ENCODE measurements at places on chromosomes 16 and 17.

DNA sequence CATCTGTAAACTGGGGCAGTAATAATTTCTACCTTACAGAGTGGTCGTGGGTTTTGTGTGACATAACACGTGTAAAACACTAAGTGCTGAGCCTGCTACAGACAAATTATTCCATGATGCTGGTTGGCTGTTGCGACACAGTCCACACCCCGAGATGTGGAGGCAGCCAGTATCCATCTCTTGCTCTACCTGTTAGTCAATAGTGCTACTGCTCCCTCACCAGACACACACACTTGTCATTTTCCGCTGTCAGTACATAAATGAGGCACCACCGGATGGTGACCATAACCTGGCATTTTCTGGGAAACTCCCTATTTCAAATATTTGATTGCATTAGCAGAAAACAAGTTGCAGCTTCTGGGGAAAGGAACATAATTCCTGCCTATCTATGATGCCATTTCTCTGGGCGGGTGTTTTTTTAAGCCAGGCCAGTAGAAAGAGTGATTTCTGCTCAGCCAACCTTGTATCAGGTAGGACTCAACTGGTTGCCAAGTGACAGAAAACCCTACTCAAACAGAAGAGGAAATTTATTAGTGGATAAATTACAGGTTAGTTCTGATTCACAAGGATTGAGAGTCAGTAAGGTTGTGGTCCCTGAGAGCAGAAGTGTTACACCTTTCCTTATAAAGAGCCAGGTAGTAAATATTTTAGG is 24.1 kb downstream of the DNAJA2 start:
- no peak for DNase-seq

GRCh38 chr16:55559933-55560516 is 6.5 kb upstream of the CAPNS2 start:
- no peak for DNase-seq

- peak; percentile 80 for DNase-seq
These were observed 749 bp downstream of the GRIN2A start for GRCh38 chr16:10181196-10182162.

DNA sequence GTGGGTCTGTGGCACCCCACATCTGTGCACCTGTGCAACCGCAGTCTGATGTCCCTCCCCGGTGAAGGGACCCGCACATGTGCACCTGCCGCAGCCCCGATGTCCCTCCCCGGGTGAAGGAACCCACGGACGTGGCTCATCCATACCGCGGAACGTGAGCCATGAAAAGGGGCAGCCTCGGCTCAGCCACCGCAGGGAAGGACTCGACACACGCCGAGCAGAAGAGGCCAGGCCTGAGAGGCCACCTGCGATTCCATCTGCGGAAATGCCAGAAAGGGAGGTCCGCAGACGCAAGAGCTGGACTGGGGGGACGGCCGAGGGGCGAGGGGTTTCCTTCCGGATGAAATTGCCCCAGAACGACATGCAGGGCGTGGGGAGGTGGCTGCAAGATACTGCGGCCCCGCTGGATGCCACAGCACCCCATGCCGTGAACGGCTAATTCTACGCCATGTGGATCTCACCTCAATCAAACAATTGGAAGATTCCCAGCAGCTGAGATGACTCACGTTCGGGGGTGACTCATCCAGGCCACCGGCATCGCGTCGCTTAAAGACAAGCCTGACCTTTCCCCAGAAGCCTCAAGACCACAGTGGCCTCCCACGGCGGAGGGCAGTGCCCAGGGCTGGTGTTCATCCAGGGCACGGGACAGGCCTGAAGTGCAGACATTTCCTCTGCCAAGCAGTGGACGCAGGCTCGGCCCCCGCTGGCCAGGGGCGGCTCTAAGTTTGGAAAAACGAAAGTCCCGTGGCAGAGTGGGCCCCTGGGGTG is 21.0 kb downstream of the SOX8 start:
- no peak for DNase-seq

GRCh38 chr17:1484676-1485422 is 7.6 kb downstream of the MYO1C start:
- peak; percentile 52 for DNase-seq

GRCh38 chr17:30975042-30975820 is 4.4 kb downstream of the RNF135 start:
- no peak for DNase-seq

DNA sequence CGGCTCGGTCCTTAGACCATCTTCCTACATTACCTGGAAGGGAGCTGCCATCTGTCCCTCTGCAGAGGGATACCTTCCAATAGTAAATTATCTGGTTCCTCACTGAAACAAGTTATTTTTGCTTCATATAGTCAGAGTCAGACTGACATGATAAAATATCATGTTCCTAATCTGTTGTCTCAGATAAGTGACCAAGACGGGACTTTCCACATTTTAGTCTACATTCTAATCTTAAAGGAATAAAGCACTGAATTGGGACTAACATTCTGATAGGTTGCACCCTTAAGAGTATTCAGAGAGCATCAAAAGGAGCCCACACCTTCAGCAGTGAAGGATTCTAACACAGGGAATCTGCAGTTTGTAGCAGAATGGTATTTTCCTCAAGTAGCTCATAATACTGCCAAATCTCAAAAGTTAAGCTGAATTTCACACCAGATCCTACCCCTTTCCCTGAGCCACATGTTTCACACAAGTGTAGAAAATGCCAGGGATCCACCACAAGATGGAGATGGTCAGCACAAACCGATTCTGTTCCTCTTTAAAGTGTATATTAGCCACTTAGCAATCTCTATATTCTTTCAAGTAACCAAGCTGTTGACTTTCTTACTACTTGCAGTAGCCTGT is 13.4 kb downstream of the GINS2 start:
- no peak for DNase-seq

DNA sequence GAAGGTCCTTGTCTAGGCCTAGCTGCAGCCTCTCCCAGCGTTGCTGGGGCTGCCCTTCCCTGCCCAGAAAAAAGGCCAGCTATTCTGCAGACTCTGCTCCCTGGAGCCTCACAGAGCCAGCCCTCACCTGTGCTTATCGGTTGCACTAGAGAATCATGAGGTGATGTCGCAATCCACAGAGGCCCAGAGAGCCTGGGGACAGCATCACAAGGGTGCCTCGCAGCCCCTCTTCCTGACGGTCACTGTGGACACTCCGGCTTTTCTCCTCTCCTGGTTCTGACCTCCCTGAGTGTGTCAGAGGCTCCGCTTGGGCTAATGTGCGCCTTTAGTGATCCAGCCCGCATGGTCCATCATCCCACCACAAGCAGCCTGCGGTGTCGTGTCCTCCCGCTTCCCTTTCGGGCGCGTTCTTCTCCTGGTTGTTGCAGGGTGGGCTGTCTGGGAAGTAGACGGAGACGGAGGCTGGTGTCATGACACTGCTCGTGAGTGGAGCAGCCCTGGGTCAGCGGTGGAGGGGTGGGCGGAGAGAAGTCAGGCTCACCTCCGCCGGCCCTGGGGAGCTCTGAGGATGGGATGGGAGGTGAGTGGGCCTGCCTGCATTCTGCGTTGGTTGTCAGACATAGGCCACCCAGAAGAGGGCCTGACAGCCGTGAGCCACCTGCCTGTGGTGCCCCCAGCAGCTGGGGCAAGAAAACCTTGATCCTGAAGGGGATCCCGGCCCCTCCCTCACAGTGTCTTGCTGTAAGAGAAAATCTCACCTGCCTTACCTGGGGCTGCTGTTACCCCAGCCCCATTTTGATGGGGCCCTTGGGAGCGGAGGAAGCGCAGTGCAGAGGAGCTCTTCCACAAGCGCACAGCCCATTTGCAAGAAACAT is 165.9 kb upstream of the CHMP6 start:
- DNase-seq: no peak

- DNase-seq: no peak
These were observed 41.6 kb upstream of the ASIC2 start for GRCh38 chr17:33334703-33335102.

DNA sequence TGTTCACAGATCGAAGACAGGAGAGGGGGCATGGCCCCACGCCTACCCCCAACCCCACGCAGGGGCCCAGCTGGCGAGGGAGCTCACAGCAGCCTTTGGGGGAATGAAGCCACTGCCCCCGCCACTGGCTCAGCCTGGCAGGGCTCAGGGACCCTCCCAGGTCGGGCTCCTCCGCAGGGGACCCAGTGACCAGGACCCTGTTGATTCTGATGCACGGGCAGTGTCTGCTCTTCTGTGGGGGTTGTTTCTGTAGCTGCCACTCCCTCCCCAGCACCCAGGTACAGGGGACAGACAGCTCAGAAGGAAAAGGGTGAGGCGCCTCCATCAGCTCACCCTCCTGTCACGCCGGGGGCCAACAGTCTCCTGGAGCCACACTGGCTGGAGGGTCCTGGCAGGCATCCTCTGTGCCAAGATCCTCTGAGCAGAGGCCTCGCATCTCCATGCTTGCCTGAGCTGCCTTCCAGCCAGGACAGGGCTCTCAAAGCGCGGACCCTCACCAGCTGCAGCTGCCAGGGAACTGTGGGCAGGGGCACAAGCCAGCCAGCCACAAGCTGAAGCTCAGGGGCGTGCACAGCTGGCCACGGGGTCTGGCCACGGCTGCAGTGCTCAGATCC is 49.1 kb downstream of the ZNF778 start:
- DNase-seq: no peak

GRCh38 chr17:73638556-73638955 is 5.7 kb downstream of the SDK2 start:
- no peak for DNase-seq

GRCh38 chr17:65064452-65065019 is 8.0 kb upstream of the GNA13 start:
- no peak for DNase-seq

DNA sequence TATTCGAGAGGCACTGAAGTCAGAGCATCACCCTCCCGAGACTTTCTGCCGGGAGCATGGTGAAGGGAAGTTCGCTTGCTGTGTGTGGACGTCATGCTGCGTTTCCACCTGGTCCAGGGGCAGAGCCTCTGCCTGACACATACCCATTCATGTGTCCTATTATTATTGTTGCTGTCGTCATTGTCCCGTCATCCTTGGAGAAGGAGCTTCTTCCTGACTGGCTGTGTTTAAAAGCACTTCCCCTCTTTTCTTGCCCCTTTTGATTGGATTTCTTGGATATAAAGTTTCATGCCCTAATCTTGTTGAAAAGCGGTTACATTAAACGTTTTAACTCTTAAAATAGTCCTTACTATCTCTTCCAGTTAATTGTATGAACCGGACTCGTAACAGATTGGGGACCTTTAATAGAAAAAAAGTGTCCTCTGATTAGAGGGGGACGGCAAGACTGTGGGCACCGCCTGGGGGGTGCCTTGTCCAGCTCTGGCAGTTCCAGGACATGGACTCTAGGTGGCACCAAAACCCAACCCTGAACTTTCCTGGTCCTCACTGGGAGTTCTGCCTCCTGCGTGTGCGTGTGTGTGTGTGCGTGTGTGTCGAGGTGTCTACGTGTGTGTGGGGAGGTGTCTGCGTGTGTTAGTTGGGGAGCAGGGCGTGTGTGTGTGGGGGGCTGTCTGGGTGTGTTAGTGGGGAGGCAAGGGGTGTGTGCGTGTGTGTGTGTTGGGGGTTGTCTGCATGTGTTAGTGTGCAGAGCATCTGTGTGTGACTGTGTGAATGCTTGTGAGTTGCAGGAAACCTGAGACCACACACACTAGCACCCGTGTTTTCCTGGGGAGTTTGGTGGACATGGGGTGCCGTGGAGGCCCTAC is 133.3 kb upstream of the CIBAR2 start:
- DNase-seq: peak; percentile 70

DNA sequence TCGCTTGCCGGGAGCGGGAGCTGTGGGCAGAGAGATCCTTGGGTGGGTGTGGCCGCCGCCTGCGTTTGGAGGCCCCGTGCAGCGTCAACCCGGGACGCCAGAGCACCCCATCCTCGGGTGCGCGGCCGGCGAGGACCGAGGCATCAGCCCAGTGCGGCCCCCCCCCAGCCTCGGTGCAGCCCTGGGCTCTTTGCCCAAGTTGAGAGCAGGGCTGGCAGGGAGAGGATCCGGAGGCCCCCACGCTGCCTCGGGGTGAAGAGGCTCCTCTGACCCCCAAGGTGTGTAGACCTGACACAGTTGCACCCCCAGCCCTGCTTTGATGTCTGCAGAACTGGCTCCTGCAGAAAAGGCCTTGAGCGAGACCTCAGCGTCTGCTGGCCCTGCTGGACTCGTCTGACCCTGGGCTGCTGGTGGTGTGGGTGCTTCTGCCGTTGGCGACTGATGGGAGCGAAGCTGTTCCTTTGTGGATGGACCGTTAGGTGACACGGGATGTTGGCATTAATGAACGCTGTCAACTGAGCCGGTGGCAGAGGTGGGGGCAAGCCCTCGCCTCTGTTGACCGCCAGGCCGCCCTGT is 8.0 kb downstream of the CACNA1H start:
- no peak for DNase-seq

DNA sequence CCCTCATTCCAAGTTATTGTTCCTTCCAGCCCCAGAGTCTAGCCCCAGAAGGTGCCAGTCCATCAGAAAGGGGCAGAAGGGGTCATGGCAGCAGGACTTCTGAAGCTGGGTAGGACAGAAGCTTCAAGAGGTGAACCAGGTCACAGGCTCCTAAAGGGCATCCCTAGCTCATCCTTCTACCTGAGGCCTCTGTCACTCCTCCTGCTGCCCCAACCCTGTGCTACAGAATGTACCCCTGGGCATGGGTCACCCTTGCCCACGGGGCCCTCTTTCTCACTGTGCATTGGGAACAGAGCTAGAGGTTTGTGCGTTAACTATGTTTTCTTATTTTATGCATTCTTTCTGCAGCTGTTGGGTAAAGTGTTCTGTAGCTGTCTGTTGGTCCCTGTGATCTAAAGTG is 46.5 kb downstream of the DNAH17 start:
- DNase-seq: no peak

GRCh38 chr17:34413443-34414119 is 50.5 kb upstream of the CCL1 start:
- DNase-seq: no peak

DNA sequence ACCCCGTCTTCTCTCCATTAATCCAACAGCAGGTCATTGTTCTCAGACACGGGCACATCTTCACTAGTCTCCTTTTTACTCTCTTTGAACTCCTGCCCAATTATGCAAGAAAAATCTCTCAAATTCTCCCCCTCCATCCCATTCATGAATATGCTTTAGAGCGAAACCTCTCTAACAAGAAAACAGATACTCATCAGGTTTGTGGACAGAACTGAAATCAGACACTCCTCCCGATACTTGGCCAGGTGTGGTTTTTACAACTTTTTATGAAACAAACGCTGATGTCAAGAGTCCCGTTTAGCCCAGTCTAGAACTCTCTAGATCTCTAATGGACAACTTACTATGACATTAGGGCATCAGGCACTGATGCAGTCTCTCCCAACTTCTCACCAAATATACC is 40.9 kb downstream of the PIK3R5 start:
- DNase-seq: no peak

- no peak for DNase-seq
These were observed 7.9 kb upstream of the MON1B start for GRCh38 chr16:77183137-77183536.

DNA sequence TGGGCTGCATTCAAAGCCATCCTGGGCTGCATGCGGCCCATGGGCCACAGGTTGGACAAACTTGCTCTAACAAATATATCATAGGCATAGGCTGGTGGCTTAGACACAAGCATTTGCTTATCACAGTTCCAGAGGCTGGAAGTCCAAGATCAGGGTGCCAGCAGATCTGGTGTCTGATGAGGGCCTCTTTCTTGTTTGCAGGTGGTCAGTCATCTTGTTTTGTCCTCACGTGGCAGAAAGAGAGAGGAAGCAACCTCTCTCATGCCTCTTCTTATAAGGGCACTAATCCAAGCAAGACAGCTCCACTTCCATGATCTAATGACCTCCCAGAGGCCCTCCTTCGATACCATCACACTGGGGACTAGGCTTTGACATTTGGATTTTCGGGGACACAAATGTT is 238.7 kb upstream of the TNRC6C start:
- DNase-seq: no peak

- DNase-seq: no peak
These were observed 35.8 kb upstream of the C1QL1 start for GRCh38 chr17:45003877-45004276.

All from neuronal stem cell (in vitro differentiated cells).